ENCODE measurements at places on chromosomes 12 and 14. TPM values are rescaled to one million over a fixed set of nuclear protein-coding genes. Genes with fewer than 3 reads are reported as not detected.

The ASCL4 gene
- total RNA-seq: not detected

The TMPRSS12 gene
- total RNA-seq: not detected

The GMFB gene
- 81.7 TPM for total RNA-seq

The SSTR1 gene
- total RNA-seq: 0.32 TPM

The POLE2 gene
- total RNA-seq: 1.0 TPM

The TMEM179 gene
- not detected for total RNA-seq

The HCAR3 gene
- not detected for total RNA-seq

The TAS2R14 gene
- total RNA-seq: 0.99 TPM

The GLT1D1 gene
- total RNA-seq: not detected

The SELPLG gene
- total RNA-seq: 2.9 TPM

The LUM gene
- 147 TPM for total RNA-seq

The PMCH gene
- total RNA-seq: not detected

The BCL11B gene
- total RNA-seq: 0.03 TPM

The VWF gene
- total RNA-seq: 0.16 TPM

The LRFN5 gene
- not detected for total RNA-seq

The SETD3 gene
- total RNA-seq: 149 TPM

The KRT73 gene
- not detected for total RNA-seq

The PLEKHH1 gene
- 0.05 TPM for total RNA-seq

The DACT1 gene
- total RNA-seq: 9.7 TPM

The RAPGEF3 gene
- total RNA-seq: 0.47 TPM

The ITPK1 gene
- total RNA-seq: 19.1 TPM

The GUCY2C gene
- total RNA-seq: not detected

The CMA1 gene
- total RNA-seq: not detected

The SLC7A8 gene
- 4.8 TPM for total RNA-seq

The HAL gene
- total RNA-seq: not detected

The GLI1 gene
- 0.56 TPM for total RNA-seq

The MYO1H gene
- not detected for total RNA-seq

The ABCC9 gene
- 10.1 TPM for total RNA-seq

The SRGAP1 gene
- total RNA-seq: 2.3 TPM

The GALNT16 gene
- total RNA-seq: 4.5 TPM

The PPP4R4 gene
- 0.75 TPM for total RNA-seq

The OTX2 gene
- total RNA-seq: not detected

Measured in myocyte (in vitro differentiated cells).